ENCODE measurements at places on chromosomes 4 and X. TPM values are rescaled to one million over a fixed set of nuclear protein-coding genes. Genes with fewer than 3 reads are reported as not detected.

- DNase-seq: no peak
Observed at GRCh38 chrX:149760965-149761364, 12.9 kb upstream of the HSFX1 start.

DNA sequence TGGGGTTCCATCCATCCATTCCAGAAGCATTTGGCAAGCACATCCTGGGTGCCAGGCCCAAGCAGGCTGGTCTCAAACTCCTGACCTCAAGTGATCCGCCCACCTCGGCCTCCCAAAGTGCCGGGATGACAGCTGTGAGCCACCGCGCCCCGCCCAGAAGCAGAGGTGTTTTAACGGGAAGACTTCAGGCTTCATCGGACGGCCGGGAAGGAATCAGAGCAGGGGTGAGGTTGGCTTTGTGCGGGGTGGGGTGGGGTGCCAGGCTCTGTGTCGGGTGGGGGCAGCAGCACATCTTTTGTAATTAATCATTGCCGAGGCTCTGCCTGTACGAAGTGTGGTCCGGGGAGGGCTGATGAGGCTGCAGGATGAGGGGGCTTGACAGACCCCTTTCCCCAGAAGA is 5.1 kb upstream of the SLC25A6 start:
- DNase-seq: no peak

Gene BANK1
- polyA plus RNA-seq: 2.4 TPM

GRCh38 chr4:73721435-73721834 is 18.9 kb upstream of the CXCL8 start:
- DNase-seq: no peak

- no peak for DNase-seq
Observed at GRCh38 chrX:109843963-109844751, 111.1 kb upstream of the ACSL4 start.

DNA sequence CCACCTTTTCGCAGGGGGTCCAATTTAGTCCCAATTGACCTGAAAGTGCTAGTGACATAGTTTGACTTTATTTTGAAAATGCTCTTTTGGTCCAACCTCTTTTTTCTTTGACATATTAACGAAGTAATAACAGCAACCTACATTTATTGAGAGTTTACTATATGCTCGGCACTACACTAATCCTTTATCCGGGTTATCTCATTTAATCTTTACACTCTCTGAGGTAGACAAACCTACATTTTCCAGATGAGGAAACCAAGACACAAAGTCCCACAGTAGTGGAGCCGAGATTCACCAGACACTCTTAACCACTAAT is 307 bp upstream of the ATRX start:
- DNase-seq: no peak

Gene FAM184B
- 0.28 TPM for polyA plus RNA-seq

DNA sequence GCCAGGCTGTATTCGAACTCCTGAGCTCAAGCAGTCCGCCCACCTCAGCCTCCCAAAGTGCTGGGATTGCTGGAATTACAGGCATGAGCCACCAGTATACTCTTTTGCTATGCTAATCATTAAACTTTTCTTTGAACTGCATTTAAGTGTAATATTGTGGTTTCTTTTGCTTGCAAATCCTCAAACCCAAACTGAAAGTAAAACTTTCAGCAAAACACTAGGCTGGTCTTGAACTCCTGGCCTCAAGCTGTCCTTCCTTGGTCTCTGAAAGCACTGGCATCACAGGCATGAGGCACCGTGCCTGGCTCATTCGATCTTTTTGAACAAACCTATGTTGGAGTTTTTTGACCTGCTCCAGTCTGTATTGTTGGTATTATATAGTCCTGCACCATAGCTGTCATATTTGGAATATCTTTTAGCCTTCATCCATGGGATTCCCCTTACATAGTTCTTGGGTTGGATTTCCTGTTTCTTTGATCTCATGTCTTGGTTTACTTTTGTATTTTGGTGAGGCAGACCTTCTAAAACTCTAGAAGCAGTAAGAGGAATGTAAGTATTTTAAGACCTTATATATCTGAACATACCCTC is 34.1 kb downstream of the MOB1B start:
- DNase-seq: no peak

DNA sequence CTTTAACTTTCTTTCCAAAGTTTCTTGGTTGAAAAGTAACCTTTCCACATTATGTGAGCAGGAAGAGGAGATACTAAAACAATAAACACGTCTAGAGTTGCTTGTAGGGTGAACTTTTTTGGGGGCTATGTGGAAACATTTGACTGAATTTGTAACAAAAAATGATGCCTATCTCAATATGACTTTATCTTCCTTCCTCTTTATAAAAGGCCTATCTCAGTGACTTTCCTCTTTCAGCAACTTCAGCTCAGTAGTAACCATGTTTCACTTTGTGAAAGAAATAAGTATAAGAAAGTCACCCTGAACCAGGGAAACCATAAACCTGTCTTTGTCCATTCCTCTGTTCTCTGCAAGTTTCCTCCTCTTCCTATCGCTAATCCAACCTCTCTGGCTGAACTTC is 124.7 kb upstream of the TMEM164 start:
- DNase-seq: no peak

- DNase-seq: no peak
Observed at GRCh38 chr4:51845711-51846110, 2.8 kb downstream of the DCUN1D4 start.

DNA sequence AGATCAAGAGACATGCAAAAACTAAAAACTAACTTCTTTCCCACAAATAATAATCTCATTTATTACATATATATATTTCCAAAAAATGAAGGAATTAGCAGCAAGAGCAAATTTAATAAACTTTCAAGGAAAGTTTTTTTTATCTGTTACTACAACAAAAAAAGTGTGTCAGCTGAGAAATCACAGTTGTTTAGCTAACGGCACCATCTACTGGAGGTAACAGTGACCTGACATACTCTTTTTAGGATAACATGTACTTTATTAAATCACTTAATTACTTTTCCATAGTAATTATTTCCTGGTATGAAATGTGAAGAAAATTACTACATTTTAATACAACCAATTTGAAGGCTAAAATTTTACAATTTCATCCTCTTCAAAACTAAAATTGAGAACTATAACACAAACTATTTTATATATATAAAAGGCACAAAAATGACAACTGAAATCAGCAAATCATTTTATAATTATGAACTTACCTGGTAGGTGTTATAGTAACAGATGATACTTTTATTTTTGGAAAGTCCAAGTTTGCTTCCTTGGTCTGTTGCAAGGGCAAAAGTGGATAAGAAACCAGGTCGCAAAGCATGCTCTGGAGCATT is 9.1 kb downstream of the LAMTOR3 start:
- DNase-seq: peak; percentile 44

Gene SHROOM2
- polyA plus RNA-seq: 10.8 TPM

DNA sequence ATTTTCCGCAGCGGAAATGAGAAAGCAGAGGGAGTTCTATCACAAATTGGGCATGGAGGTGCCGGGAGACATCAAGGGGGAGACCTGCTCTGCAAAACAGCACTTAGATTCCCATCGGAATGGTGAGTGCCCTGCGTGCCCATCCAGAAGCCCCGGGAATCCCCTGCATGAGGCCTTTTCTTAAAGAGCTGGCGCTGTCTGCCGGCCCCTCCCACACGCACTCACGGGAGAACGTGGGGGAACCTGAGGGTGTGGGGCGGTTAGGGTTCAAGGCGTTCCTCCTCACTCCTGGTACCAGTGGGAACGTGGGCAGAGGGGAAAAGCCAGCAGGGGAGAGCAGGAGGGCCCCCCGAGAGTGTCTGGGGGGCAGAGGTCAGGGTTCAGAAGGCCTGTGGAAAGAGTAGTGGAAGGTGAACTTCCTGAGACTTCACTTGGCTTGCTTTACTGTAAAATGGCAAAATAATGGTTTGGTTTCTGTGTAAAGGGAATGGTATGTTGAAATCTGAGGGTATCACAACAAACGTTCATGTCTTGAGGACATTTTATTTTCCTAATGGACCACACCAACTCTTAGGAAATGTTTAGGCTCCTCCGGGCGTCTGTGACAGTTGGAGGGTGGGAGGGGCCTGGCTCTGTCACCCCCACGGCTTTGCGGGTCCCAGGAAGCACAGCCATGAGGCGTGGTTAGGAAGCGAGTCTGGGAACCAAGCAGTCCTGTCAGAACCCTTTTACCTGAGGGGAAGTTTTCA is 38.0 kb downstream of the PCGF3 start:
- DNase-seq: no peak

Gene F8A3
- 11.6 TPM for polyA plus RNA-seq

DNA sequence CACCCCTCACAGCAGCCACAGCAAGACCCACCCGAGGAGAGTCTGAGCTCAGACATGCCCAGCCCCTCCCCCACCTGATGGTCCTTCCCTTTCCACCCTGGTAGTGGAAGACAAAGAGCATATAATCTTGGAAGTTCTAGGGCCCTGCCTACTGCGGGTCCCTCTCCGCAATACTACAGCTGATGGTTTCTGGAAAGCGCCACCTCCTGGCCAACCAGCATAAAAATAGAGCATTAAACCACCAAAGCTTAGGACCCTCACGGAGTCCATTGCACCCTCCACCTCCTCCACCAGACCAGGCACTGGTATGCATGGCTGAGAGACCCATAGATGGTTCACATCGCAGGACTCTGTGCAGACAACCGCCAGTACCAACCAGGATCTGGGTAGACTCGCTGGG is 78.2 kb downstream of the SH3BGRL start:
- DNase-seq: no peak

DNA sequence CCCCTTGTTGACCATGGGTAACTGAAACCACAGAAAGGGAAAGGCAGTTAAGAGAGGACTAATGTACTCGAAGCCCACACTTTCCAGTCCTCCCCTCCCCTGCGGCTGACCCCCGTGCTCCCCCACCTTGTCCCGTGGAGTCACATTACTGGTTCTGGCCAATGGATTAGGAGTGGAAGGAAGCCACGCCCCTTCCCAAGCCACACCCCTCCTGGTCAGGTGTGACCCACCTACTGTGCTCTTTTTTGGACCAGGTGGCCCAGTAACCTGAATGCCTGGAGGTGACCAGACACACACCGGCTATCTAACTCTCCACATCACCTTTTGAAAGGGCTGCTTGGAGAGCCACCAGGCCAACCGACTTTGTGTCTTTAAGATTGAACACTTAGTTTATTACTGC is 109.3 kb upstream of the MSX1 start:
- no peak for DNase-seq

- no peak for DNase-seq
Observed at GRCh38 chr4:59553721-59554091, 1646.4 kb upstream of the ADGRL3 start.

Gene MGAT4D
- polyA plus RNA-seq: not detected

Gene SLC6A14
- polyA plus RNA-seq: 0.56 TPM

DNA sequence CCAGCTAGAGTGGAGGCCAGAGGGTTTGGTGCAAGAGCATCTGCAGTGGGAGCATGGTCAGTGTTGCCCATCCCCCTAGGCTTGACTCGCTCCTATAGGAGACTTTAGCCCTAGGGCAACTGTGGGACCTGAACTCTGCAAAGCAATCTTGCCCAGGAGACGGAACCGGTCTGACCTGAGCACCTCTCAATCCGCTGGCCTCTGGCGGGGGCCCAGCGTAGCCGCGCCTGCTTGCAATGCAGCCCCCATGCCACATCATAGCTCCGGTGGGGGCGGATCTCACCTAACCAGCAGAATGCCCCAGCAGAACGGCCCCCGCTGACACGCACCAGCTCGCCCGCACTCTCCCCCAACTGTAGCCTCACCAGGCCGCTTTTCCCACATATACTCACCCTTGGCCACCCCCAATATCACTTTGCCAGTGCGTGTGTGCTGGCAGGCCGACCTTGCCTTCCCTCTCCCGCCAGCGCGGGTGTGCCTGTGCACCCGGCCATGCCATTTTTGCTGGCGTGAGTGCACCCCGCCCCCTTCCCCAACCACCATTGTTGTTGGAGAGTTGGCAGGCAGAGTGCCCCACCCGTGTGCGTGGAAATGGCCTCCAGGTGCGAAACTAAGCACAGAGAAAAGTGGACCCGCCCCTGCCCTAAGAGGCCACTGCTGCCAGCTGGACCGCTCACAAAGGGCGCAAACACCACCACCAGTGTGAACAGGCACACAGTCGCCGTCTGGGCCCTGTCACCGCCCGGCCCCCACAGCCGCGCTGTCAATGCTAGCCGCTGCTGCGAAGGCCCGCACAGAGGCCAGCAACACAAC is 5.8 kb downstream of the BEX4 start:
- no peak for DNase-seq

- no peak for DNase-seq
Observed at GRCh38 chrX:112025753-112026152, 56.8 kb downstream of the TRPC5 start.

Gene WDFY3
- polyA plus RNA-seq: 40.7 TPM

Gene SPANXB1
- not detected for polyA plus RNA-seq

Gene ABLIM2
- 5.9 TPM for polyA plus RNA-seq

Data from right lung (tissue), 10 donors.